Renal cortex interstitium (tissue), 15 donors: ENCODE measurements at places on chromosomes 6 and 20. TPM values are rescaled to one million over a fixed set of nuclear protein-coding genes. Genes with fewer than 3 reads are reported as not detected.

DNA sequence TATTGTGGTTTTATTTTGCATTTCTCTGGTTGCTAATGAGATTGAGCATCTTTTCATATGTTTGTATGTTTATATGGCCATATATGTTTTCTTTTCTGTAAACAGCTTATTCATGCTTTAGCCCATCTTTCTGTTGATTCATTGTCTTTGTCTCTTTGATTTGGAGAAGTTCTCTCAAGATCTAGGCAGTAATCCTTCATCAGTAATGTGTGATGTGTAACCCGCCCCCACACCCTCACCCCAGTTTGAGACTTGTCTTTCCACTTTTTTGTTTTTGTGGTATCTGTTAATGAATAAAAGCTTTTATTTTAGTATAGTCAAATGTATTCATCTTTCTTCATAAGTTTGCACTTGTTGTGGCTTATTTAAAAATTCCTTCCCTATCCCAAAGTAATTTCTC, 26.0 kb downstream of the ZC3H12D start:
- DNase-seq, result no peak

DNA sequence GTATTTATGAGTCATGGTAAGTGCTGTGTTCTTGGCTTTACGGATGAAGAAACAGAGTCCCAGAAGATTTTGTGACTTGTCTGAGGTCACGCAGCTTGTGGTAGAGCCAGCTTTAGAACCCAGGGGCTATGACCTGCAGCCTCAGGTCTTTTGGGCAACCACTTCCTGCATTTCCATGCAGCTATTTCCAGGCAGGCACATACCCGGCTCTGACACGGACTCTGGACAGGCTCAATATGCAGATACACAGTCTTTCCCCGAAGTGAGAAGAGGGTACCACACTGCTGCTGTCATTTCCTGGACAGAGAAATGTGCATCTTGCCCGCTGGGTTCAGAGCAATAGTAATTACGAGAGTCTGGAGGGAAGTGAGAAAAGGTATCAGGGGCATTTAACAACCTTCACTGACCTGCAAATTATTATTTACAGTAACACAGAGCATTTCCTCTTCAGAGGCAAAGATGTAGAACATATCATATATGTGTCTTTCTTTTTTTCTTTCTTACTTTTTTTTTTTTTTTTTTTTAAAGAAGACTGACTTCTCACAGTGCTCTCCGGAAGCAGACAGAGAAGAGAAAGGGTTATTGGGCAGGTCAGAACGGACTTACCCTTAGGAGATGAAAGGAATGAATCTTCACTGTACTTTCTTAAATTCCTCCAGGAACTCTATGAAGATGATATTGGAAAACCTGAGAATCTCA, 185.1 kb downstream of the CLIC5 start:
- DNase-seq, result no peak

Gene LY6G6C
- polyA plus RNA-seq, result 0.41 TPM

DNA sequence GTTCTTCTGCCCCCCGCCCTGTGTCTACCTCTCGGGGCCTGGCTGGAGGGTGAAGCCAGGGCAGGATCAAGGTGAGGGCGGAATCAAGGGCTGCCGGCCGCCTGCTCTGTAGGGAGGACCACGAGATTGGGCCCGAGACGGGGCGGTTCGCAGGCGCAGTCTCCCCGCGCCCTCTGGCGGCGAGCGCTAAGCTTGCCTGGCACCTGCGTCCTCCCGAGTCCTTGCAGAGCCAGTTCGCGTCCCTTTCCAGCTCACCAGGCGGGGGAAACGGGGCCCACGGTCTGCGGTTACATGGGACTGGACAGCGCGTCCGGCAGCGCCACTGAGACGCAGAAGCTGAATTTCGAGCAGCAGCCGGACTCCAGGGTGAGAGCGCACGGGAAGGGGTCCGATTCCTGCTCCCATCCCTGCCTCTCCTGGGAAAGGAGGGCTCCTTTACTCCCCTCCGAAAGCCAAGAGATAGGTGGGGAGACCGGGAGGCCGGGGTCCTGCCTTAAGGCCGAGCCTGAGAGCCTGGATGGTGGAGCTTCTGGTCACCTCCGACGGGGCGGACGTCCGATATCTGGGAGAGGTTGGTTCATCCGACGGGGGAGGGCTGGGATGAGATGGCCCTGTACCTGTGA, 3.6 kb upstream of the MATN4 start:
- DNase-seq, result no peak

- no peak for DNase-seq
These were observed 232.5 kb downstream of the BTBD9 start for GRCh38 chr6:38407192-38407591.

Gene MEP1A
- not detected for polyA plus RNA-seq

Gene OR2B6
- polyA plus RNA-seq, result 0.32 TPM

Gene TDP2
- polyA plus RNA-seq, result 63.6 TPM

DNA sequence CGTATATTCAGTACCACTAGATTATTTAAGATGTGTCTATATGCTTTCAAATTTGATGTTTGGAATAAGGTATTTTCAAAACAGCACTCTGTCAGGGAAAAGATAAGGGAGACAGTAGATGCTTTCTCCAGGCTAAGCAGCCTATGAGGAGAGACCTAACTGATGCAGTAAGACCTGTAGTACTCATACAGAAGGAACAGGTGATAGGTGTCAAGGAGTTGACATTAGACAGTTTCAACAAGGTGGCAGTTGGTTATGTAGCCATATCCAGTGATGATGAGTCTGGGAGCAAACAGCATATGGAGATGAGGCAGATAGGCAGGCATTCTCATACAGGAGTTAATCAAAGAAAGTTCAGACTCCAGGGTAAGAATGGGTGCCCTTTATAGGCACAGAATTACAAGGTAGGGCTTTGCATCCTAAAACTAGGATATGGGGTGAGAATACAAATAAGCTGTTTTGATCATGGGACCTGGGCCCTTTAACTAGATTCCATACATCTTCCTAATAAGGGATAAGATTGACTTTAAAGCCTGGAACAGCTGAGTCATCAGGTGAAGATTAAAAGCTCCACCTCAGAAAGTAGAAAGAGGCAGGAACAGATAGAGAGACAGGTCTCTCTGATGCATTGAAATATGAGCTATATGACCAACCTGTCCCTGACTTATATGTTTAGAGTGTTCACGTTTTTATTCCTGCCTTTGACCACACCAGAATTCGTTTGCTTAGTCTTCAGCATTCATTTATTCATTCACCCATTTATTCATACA, 7.9 kb downstream of the RSPH4A start:
- DNase-seq, result no peak

- DNase-seq, result no peak
These were observed 4.4 kb downstream of the PI16 start for GRCh38 chr6:36958775-36959554.

DNA sequence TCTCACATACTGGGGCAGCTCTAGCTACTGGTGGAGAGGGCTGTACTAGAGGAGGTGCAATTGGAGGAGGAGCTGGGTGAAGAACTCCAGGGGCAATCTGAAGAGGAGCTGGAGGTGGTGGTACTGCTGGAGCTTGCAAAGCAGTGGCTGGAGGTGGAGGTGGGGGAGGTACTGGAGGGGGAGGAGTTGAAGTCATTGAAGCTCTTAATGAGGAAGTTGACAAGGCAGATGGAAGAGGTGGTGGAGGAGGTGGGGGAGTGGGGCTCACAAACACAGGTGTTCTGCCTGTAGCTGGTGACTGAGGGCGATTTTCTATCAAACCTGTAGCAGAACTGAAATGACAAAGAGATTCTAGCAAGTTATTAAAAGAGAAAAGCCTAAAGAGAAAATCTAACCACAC, 77.6 kb downstream of the WASF1 start:
- no peak for DNase-seq

GRCh38 chr20:35674921-35675320, 10.2 kb upstream of the CPNE1 start:
- no peak for DNase-seq

GRCh38 chr6:25535632-25536225, 116.3 kb upstream of the SCGN start:
- DNase-seq, result no peak

- no peak for DNase-seq
These were observed 103.6 kb downstream of the COL21A1 start for GRCh38 chr6:56143796-56144195.

Gene POM121L2
- polyA plus RNA-seq, result not detected

GRCh38 chr6:25154034-25154596, 125.1 kb upstream of the CARMIL1 start:
- no peak for DNase-seq

DNA sequence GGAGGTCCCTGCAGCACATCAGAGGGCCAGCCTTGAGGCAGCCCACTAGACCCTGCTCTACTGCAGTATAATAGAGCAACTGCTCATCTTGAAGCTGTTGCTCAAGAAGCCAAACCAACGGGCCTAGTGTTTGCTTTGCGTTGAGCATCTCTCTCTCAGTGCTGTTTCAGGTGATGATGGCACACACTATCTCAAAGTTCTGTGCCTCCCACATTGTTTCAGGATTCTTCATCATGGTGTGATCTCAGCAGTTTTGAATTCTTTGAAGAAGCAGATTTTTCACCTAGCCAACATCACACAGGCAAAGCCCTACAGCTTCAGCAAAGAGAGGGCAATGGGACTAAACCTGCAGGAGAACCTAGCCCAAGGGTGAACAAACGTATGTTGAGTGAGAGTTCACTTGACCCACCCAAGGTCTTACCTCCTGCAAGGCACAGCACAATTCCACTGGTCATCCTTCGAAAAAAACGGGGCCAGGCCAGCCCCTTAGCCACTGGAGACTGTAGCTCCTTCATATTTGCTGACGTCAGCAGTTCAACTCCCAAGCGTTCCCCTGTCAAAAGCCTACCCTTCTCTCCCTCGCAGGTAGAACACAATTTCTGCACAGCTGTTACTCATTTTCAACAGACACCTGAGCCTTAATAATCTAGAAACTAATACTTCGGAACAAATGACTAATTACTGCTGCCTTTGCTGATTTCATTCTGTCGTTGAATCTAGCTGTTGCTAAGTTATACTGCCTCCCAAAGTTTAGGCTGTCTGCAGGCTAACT, 15.8 kb downstream of the MYB start:
- DNase-seq, result no peak

DNA sequence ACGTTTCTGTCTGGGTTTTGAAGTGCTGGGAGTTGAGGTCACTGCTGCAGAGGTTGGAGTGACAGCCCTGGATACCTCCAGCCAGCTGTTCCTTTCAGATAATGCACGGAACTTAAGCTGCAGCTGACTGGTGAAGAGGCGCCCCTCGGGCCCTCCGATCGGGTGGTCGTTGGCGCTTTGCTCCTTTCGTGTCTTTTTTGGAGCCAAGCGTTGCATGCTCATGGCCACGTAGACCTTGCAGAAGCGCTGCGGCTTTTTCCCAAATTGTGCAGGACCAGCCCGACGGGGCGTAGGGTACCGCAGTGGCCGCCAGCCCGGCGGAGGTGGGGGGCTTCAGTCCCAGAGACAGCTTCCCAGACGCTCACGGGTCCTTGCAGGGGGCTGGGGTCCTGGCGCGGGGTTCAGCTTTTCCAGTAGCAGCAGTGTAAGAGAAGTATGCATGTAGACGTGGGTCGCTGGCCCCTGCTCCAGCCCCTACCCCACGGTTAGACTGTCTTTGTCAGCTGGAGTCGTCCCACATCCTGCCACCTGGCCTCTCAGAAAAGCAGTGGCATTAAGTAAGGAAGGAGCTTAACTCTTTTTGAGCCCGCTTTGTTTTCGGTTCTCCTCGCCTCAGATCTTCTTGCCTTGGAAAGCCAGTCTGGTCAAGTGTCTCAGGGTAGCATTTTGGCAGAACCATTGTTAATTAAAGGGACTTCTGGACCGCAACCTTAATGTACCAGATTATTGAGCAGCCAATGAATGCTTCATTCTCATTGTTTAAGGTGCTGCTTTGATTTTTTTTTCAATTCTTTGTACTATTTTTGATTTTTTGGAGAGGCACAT, 838 bp downstream of the TNFAIP3 start:
- no peak for DNase-seq

Gene SLC17A3
- polyA plus RNA-seq, result 0.74 TPM

Gene HSPA1L
- 4.0 TPM for polyA plus RNA-seq

DNA sequence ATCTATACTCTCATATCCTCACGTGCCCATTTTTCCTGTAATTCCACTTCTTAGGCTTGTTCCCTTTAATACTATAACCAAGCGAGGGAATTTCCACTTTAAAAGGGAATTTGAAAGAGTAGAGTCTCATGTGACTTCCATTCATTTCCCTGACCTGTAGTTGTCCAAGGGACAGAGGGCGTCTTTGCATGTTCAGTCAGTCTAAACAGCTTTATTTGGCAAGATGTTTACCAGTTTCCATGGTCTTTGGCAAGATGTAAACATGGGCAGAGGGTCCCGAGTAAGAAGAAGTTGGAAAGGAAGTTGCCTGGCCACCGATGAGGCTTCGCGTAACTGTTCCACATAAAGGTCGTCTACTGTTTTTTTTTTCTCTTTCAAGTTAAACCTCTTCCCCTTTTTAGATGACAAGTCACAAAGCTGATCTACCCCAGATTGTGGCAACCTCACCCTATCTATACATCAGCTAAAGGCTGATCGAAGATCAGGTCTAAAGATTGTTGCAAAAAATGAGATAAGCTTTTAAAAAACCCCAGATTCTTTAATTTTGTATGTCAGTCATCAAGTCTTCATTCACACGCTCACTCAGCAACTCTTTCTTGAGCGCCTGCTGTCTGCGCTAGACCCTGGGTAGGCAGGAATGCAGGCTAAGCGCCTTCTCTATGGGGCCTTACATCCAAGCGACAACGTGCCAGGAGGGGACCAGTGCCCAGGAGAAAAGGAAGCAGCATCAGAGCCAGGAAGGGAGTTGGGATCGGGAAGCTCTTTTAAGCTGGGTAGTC, 31.7 kb upstream of the CCR6 start:
- no peak for DNase-seq

- no peak for DNase-seq
These were observed 1.1 kb upstream of the MYB start for GRCh38 chr6:135179920-135180541.

GRCh38 chr6:38193481-38194281, 374.2 kb downstream of the ZFAND3 start:
- no peak for DNase-seq

- no peak for DNase-seq
These were observed 4.8 kb downstream of the LRP11 start for GRCh38 chr6:149859368-149859767.

Gene IL17F
- 0.59 TPM for polyA plus RNA-seq

DNA sequence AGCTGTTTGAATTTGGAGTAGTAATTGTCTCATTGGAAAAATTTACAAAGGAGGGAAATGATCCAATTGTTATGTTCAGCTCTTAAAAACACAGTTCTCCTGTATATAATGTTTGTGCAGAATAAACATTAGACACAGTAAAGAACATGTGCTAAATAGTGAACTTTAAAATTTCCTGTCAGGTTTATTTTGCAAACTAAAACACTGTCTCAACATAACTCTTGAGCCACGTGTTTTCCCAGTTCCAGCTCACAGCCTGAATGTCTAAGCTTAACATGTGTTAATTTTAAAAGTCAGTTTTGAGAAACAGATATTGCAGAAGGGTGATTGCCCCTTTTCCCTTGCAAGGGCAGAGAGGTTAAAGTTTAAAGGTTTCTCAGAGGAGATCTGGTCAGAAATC, 20.6 kb downstream of the EPHA7 start:
- DNase-seq, result no peak

GRCh38 chr6:11214901-11215300, 17.6 kb downstream of the NEDD9 start:
- DNase-seq, result no peak

- DNase-seq, result no peak
These were observed 176.6 kb downstream of the TRIM27 start for GRCh38 chr6:28747083-28747630.
